GM03348 (cell line): ENCODE measurements at places on chromosomes 11 and 22.

GRCh38 chr22:39236321-39237317 lies 8.2 kb downstream of the PDGFB start:
- DNase-seq: no peak

GRCh38 chr22:17629641-17630040 lies 1.1 kb upstream of the ATP6V1E1 start:
- no peak for DNase-seq

- DNase-seq: peak; percentile 21
Observed at GRCh38 chr11:17432002-17432401, 43.5 kb upstream of the KCNJ11 start.

DNA sequence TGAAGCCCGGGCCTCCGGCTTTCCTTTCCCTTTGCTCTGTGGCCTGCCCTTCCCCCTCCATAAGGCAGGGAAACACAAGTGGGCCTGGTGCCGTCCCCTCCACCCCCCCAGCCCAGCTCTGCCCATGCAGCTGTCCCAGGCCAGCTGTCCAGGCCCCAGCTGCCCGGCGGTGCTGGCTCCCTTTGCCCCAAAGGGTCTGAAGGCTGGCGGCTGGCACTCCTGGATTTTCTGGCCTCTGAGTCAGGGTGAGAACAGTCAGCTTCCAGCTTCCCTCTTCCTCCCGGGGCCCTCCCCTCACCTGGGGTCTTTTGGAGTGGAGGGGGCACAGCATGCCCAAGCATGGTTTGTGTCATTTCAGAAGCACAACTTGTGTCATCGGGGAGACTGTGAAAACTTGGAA lies 27.8 kb downstream of the CD82 start:
- DNase-seq: no peak

DNA sequence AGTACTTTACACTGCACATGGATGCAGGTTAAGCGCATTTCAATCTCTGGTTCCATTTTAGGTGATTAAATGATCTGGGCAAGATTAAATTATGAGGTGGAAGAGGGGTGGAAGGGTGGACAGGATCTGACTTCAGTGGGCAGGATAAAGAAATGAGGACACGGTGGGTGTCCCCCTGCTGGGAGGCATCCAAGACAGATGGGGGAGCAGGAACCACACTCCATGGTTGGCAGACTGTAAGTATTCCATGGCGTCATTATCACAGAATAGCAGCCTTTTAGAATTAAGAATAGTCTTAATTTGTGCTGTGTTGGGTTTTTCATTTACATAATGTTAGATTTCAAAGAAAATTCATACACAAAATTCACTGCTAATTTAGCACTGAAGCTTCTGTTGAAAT lies 7.6 kb upstream of the SORL1 start:
- no peak for DNase-seq

DNA sequence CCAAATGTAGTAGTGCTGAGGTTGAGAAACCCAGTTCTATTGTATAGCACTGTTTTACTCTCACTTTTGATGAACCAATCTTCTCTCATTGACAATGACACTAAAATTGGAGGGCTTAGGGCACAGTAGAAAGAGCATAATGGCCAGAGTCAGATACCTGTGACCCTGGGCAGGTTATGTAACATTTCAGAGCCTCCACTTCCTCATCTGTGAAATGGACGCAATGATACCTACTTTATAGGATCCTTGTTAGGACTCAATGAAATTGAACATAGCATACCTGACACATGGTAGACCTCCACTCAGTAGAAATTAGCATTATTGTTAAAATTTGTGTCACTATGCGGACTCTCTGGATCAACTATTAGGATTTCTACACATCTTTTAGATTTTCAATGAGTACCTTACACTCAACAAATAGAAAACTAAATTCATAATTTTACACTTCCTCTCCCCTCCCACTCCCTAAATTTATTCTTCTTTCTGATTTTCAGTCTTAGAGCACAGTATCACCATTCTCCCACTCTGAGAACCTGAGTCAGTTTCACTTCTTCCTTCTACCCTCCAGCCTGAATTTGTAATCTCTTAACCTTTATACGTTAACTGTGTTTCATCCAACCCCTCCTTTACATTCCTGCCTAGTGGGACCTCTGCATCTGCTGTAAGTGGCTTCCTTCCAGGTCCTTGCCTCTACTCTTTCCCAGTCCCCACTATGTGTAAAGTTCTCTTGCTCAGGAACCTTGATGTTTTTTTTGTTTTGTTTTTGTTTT lies 78.3 kb downstream of the MICAL2 start:
- no peak for DNase-seq

DNA sequence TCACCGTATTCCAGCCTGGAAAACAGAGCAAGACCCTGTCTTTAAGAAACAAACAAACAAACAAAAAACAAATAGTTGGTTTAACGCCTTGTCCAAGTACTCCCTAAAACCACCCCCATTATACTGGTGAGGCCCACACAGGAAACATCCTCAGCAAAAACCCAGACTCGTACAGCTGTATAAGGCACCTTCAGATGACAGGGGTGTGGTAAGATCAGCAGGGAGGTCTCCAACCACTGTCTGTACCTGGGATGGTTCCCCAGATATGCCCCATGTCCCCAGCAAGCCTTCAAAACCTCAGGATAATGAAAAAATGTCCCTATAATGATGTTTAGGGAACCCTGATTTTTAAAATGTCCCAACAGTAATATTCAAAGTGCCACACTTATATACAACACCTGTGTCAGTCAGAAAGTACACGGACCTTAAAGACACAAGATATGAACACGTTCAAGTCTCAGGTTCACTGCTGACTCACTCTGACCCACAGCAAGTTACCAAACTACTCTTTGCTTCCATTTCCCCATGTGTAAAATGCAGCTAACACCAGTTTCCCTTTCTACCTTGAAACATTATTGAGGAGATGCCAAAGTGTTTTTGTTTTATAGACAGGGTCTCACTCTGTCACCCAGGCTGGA lies 9.3 kb downstream of the SF3A1 start:
- DNase-seq: no peak

DNA sequence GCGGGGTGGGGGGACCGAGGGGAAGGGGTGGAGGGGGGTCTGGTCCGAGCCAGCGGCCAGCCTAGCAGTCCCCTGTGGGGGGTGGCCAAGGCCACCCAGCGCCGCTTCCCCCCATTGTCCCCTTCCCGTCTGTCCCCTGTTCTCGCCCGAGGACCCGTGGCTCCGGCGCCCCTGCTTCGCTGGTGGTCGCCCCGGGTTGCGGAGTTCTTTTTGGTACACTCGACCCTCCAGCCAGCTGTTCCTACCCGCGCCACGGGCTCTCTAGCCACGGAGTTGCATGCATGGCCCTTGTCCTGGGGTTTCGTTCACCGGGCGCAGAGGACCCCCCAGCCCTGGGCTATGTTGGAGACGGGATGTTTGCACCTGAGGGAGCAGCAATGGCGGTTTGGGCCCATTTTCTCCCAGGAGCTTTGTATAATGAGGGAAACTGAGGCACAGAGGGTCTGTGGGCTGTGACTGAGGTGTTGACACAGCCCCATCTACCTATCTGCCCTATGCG lies 489 bp downstream of the RNF214 start:
- DNase-seq: peak; percentile 45

GRCh38 chr11:6248248-6248647 lies 9.4 kb downstream of the CNGA4 start:
- peak; percentile 55 for DNase-seq
